ENCODE measurements at places on chromosomes 13 and 19.

GRCh38 chr13:73661687-73662425 lies 472.3 kb downstream of the KLF12 start:
- DNase-seq = no peak

- DNase-seq = no peak
Measured at GRCh38 chr13:28716511-28716910, 2.3 kb downstream of the SLC46A3 start.

GRCh38 chr19:6663236-6664201 lies 6.4 kb downstream of the TNFSF14 start:
- DNase-seq = no peak

DNA sequence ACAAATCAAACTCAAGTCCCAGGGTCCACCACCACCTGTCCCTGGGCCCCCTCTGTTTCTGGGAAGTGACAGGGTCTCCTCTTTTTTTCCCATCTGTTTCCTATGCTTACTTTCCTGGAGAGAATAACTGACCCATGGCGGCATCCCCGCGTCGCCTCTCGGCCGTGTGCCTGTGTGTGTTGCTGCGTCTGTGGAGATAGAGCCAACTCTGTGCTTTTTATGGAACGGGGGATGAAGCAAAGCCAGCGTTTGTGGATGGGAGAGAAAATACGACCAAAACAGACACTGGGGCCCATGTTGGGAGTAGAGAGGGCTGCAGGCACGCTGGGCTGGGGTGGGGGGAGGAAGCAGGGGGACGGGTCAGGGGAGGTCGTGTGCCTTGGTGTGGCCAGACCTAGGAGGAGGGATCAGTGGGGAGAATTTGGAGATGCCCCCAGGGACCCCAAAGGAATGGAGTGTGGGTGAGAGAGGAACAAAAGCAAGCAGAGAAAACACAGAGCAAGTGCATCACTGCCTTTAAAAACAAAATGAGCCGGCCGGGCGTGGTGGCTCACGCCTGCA lies 16.6 kb downstream of the PLK5 start:
- no peak for DNase-seq

DNA sequence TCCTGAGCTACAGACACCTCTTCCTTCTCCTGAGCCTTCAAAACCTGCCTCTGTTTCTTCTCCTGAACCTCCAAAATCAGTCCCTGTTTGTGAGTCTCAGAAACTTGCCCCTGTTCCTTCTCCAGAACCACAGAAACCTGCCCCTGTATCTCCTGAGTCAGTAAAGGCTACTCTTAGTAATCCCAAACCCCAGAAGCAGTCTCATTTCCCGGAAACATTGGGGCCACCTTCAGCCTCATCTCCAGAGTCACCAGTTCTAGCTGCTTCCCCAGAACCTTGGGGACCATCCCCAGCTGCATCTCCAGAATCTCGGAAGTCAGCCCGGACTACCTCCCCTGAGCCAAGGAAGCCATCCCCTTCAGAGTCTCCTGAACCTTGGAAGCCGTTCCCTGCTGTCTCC lies 10.0 kb downstream of the CHAMP1 start:
- no peak for DNase-seq

DNA sequence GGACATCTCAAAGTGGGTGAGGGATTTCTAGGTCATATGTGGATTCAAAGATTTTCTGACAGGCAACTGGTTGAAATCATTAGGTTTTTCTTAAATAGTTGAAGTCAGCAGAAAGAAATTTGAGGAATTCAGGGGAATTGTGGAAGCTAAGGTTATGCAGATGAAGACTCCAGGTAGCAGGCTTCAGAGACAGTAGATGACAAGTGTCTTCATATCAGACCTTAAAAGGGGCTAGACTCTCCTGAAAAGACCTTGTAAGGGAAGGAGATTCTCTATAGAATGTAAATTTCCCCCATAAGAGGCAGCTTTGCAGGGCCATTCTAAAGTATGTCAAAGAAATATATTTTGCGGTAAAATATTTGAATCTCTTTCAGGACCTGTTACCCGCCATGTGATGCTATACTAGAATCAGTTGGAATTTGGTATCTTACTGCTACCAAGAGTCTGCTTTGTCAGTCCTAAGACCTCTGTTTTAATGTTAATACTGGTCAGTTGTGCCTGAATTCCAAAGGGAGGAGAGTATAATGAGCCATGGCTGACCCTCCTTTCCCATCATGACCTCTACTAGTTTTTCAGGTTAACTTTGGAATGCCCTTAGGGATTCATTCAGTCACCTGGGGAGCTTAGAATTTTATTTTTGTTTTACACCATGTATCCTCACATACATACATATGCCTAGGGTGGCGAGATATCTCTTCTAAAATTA lies 1115.5 kb upstream of the SLC10A2 start:
- DNase-seq = no peak

All from non-pigmented ciliary epithelial cell (primary cell).